Eye (tissue), 1 donor: ENCODE measurements at places on chromosomes 1 and 21.

DNA sequence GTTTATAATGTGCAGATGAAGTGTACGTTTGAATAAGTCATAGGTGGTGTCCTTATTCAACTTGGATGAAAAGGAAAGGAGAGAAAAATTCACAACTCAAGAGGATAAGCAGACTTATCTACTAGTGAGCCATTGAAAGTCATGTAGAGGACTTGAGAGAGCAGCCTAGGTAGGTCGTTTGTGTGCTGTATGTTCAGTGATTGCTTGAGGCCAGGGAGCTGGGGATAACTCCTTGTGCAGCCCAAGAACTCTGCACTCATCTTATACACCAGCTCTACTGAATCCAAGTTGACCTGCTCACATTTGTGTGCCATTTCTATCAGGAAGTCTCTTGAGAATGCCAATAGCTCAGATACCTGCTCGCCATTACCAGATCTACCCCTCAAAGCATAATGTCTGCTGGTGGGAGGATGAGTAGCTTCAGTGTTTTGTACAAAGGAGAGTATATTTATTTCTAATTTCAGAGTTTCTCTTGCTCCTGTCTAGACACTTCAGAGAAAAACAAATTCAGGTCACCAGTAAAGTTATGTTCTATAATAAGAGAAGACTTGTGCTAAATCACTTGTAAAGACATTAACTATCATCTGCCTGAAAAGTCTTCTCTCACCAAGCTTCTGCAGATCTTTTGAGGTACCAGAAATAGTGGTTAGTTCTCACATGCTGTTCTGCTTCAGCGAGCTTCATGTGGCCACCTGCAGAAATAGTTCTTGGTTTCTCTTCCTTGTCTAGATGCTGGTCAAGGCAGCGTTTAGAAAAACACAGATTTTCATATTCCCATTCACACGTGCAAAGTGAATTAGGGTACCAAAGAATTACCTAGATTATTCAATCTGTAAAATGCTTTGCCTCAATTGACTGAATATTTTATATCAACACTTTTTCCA is 10.8 kb downstream of the S1PR1 start:
- no peak for DNase-seq

DNA sequence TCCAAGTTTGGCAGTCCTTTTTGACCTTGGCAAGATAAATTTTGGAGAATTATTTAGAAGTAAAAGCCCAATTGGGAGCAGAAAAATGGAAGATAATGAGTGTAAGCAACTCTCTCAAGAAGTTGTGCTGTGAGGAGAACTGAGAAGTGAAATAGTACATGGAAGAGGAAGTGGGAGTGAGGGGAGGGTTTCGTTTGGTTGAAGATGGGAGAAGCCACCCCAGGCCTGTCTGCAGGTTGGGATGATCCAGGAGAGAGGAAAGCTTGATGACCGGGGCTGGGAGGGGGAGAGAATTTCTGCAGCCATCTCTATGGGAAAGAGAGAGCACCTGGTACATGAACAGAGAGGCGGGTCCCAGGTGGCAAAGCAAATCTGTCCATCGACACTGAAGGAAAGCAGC is 8.6 kb upstream of the RCAN1 start:
- DNase-seq, result no peak

DNA sequence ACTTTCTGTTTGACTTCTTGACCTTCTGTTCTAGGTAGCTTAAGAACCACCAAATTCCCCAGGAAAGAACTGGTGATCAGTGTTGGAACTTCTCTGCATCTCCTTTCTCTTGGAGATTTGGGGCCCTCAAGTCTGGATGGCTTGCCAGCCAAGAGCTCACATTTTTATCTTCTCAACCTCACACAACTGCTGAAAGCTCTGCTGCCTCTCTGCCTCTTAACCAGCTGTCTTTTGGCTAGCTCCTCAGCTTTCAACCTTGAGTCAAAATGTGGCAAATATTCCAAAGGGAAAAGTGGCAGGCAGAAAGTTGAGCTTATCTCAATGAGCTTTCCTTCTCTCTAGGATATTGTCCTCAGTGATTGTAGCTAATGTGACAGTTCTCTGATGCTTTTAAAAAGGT is 89.2 kb upstream of the CCDC190 start:
- no peak for DNase-seq

DNA sequence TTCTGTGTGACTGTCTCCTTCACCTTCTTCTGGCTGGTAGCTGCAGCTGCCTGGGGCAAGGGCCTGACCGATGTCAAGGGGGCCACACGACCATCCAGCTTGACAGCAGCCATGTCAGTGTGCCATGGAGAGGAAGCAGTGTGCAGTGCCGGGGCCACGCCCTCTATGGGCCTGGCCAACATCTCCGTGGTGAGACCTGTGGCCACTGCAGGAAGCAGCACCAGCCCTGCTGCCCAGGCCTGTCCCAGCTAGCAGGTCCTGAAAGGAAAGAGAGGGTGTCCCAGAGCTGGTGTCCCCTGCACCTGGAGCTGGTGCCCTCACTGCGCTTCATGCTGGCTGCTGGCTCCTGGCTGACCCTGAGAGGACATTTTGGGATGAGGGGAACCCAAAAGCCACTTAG is 5.9 kb upstream of the ATXN7L2 start:
- no peak for DNase-seq

- DNase-seq, result no peak
Measured at GRCh38 chr1:151943591-151943990, 34.3 kb upstream of the THEM4 start.

- no peak for DNase-seq
Measured at GRCh38 chr1:68623700-68624099, 126.8 kb upstream of the DEPDC1 start.

DNA sequence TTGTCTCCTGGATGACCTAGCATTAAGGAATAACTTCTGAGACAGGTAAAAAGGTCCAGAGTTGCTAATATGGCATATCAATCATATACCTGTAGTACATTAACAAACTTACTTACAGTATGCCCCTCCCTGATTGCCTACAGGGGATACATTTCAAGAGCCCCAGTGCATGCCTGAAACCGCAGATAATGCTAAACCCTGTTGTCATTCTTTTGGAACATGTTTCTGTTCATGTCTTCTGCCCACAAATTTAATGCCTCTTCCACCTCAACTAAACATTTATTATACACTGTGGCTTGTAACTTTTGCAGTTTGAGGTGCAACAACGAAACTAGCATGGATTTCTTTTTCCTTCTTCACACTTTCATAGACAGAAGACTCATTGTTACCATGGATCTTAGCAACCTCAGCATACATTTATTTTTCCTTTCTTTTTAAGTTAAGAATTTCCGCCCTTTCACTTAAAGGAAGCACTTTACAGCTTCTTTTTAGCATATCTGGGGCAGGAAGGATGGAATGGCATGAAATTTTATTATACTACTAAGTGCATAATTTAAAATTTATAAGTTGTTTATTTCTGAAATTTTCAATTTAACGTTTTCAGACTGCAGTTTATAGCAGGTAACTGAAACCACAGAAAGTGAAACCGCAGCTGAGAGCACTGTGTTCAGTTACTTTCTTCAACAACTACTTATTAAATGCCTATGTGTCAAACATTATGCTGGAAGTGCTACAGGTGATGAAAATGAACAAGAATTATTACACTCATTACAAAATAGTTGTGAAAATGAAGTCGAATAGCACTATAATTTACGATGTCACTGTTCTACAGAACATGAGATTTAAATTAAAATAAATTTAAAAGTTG is 25.3 kb downstream of the F13B start:
- no peak for DNase-seq

DNA sequence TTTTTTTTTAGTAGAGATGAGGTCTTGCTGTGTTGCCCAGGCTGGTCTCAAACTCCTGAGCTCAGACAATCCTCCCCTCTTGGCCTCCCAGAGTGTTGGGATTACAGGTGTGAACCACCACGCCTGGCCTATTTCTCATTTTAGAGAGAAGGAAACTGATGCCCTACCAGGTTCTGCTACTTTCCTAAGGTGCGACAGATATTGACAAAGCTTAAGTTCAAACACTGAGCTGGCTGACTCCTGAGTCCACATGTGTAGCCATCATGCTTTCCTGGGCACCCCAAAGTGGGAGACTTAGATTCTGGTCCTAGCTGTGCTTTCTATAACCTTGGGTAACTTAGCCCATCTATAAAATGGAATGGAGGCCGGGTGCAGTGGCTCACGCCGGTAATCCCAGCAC is 5.1 kb upstream of the TMEM222 start:
- no peak for DNase-seq

GRCh38 chr1:118918940-118919259 is 69.2 kb downstream of the TBX15 start:
- no peak for DNase-seq

GRCh38 chr1:169797281-169797680 is 2.6 kb upstream of the METTL18 start:
- DNase-seq, result no peak

DNA sequence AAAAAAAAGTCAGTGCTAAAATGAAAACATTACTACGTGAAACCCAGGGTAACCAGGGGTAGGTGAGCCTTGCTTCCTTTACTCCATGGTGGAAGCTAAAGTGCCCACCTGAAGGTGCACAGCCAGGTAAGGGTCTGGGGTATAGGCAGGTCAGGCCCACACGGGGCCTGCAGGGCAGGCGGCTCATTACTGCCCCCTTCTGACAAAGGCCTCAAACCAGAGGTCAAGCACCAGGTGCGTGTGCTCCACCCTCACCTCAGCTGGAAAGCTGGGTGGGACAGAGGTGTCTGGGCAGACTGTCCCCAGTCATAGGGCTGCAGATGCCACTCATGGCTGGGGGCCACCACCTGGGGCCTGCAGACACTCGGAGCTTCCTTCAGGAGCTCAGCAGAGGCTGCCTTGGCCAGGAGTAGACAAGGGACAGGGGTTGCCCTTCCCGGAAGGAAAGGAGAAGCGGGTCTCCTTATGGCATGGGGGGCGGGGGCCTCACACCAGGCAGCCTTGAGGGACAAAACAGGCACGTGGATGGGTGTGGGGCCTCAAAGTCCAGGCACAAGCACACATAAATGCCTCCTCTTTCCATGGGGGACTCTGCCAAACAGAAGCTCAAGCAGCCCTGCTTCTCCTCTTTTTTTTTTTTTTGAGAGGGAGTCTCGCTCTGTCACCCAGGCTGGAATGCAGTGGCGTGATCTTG is 36.2 kb downstream of the ACOT7 start:
- no peak for DNase-seq

- peak; percentile 26 for DNase-seq
Measured at GRCh38 chr1:212287261-212287895, 2.2 kb downstream of the PPP2R5A start.

DNA sequence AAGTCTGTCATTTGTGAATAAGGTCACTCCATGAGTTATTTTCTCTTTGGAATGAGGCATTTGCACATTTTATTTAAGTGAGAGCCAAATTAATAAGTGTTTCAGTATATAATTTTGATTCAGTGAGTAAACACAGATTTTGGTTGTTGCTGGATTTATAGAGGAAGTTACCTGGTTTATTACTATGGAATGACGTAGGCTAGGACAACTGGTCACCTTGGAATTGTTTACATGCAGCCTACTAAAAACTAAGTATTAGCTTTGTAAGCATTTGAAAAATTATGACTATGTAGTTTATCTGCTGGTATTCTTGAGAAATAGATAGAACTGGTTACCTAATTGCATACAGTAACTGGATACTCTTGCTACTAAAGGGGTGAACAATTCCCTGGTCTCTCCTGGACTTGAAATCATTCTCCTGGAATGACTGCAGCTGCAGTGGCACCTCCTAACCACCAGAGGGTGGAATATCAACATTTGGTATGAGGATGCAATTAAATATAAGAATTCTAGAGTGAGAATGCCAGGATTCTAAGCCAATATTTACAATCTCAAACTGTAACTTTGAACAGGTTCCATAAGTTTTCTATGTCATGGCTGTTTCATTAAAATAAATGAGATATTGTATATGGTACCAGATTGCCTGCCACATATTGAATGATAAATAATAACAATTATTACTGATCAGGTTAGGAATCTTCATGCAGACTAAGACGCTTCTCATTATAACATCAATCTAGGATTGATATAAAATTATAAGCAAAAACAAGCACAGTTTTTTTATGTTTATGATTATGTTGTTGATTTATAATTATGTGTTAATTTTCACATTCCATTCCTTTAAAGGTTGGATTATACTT is 3.5 kb upstream of the KRTAP27-1 start:
- peak; percentile 66 for DNase-seq

- DNase-seq, result no peak
Measured at GRCh38 chr1:2812136-2812535, 10.6 kb upstream of the TTC34 start.

DNA sequence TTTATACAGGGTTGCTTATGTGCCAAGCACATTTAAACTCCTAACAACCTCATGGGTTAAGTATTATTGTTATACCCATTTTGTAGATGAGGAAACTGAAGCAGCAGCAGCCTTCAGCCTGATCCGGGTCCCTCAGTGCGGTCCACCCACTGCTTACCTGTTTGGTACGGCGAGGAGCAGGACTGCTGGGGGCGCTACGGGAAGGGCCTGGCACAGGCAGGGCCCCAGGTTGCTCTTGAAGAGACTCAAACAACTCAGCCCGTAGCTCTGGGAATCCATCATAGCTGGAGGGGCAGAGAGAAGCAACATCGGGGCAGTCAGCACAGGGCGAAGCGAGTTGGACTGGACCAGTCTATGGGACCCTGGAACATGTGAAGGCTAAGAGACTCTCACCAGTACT is 9.2 kb downstream of the DENND4B start:
- no peak for DNase-seq

- no peak for DNase-seq
Measured at GRCh38 chr1:208455821-208456220, 211.6 kb upstream of the PLXNA2 start.

GRCh38 chr21:33495743-33496142 is 4.2 kb upstream of the DNAJC28 start:
- DNase-seq, result no peak

DNA sequence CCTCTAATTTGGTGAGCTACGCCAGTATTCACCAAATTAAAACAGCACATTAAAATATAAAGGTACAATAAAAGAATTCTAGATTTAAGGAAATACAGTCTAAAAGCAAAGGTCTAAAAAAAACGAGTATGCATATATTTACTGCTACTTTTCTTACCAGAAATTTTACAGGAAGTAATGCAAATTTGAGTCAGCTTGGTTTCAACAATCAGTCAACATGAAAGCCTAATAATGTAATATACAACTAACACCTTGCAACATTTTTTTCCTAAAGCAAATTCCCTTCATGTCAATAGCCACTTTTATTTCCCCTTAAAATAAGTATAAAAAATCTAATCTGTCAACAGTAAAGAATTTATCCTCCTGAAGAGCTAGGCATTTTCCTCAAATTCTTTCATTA is 11.9 kb downstream of the PTP4A2 start:
- DNase-seq, result no peak

DNA sequence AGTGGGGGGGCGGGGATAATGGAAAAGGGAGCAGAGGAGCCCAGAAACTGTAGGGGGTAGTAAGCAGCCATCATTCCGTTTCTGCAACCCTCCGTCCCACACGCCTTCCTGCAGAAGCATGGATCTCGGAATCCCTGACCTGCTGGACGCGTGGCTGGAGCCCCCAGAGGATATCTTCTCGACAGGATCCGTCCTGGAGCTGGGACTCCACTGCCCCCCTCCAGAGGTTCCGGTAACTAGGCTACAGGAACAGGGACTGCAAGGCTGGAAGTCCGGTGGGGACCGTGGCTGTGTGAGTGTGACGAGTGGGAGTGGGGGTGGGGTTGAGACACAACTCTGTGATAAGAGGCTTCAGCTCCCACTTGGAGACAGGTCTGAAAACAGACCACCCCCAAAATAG is 706 bp downstream of the CREB3L4 start:
- DNase-seq, result peak; percentile 50

GRCh38 chr1:185033686-185034085 is 11.7 kb upstream of the RNF2 start:
- DNase-seq, result no peak
